ENCODE measurements at places on chromosomes 12 and 14. TPM values are rescaled to one million over a fixed set of nuclear protein-coding genes. Genes with fewer than 3 reads are reported as not detected.

Gene LMNTD1
- polyA plus RNA-seq: not detected

Gene SIX1
- polyA plus RNA-seq: 6.3 TPM

Gene CCDC184
- polyA plus RNA-seq: 0.64 TPM

Gene FGD6
- 12.7 TPM for polyA plus RNA-seq

Gene GPR132
- 0.71 TPM for polyA plus RNA-seq

Gene GPN3
- polyA plus RNA-seq: 36.1 TPM

Gene TTC9
- polyA plus RNA-seq: 4.1 TPM

Gene MYRFL
- 1.7 TPM for polyA plus RNA-seq

Gene PPM1H
- 28.9 TPM for polyA plus RNA-seq

Gene AMDHD1
- 1.4 TPM for polyA plus RNA-seq

Gene C14orf180
- polyA plus RNA-seq: not detected

Gene CLMN
- 41.5 TPM for polyA plus RNA-seq

Gene NIN
- polyA plus RNA-seq: 38.2 TPM

Gene DIO2
- polyA plus RNA-seq: 0.35 TPM

Gene ACOT6
- 0.19 TPM for polyA plus RNA-seq

Gene CLEC1A
- 3.4 TPM for polyA plus RNA-seq

Gene OR4E2
- 0.06 TPM for polyA plus RNA-seq

Gene KRT8
- 269 TPM for polyA plus RNA-seq

Gene TRHDE
- polyA plus RNA-seq: 23.8 TPM
